ENCODE measurements at places on chromosomes 4 and X.

DNA sequence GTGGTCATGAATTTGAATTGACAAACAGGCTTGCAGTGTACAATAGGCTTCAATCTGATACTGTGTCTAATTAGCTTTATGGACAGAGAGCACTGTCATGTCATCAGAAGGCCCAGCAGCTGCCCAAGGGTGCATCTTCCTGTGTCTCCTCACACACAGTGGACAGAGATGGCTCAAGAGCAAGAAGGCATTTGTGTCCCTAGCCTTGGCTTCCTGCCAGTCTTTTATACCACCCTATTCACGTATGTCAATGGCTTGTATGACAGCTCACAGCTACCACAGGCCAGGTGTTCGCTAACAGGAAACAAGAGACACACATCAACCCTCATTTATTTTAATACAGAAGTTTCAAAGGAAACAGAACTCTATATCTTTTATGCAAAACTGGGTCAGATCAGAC is 874.0 kb upstream of the AGA start:
- DNase-seq = peak; percentile 71

GRCh38 chr4:2552806-2553205 is 16.4 kb downstream of the FAM193A start:
- no peak for DNase-seq

GRCh38 chrX:38150993-38151392 is 69.7 kb downstream of the SRPX start:
- DNase-seq = no peak

GRCh38 chr4:158769175-158769921 is 522 bp downstream of the FNIP2 start:
- DNase-seq = peak; percentile 31

- DNase-seq = no peak
Observed at GRCh38 chrX:68936608-68937007, 107.8 kb downstream of the EFNB1 start.

GRCh38 chr4:7266525-7267292 is 74.4 kb downstream of the SORCS2 start:
- DNase-seq = no peak

DNA sequence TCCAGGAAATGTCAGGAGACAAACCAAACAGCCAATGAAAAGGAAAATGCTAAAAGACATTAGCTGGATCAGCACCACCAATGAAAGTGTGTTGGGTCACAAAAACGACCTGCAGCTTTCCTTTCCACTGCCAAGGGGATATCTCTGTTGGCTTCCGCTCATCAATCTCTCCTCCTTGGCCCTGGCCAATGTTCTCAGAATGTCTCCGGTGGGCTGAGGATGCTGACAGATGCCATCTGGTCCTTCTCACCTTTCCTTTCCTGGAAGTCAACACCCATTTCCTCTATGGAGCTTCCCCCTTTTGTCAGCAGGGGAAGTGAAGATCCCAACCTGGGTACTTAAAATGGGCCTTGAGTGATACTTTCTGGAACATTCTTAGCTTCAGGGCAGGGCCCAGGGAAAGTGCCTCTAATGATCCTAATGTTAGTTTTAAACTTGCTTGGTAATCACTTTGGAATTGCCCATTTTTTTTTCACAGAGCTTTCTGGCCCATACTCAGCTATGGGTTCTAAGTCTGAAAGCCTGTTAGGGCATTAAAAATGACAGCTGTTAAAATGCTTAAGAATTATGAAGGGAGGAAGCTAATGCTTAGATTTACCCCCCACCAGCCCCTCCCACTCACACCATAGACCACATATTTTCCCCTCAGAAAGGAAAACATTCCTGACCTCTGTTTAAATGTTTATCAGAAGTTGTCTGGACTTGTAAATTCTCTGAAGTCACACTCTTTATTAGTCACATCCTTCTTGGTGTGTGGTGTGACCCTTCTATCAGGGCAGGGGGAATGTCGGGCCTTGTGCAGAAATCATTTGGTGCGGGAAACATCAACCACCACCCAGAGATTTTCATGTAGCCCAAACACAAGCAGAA is 29.2 kb downstream of the IGFBP7 start:
- no peak for DNase-seq

- peak; percentile 30 for DNase-seq
Observed at GRCh38 chr4:93827272-93827947, 1.1 kb upstream of the ATOH1 start.

DNA sequence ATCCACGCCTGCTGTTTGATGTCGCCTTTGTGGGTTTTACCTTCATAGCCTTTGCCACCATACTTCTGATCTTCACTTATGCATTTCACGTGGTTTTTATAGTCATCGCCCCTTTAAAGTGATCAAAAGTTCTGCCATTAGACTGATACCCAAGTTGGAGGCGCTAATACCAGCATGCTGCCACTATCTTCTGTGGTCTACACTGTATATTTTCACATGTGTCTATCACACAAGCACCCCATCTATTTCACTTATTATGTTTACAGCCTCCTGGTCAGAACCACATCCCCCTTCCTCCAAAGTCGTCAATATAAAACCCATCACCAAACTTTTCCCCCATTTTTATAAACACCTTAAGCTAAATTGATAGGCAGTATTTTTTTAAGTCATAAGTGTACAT is 8.2 kb downstream of the LYAR start:
- DNase-seq = no peak

DNA sequence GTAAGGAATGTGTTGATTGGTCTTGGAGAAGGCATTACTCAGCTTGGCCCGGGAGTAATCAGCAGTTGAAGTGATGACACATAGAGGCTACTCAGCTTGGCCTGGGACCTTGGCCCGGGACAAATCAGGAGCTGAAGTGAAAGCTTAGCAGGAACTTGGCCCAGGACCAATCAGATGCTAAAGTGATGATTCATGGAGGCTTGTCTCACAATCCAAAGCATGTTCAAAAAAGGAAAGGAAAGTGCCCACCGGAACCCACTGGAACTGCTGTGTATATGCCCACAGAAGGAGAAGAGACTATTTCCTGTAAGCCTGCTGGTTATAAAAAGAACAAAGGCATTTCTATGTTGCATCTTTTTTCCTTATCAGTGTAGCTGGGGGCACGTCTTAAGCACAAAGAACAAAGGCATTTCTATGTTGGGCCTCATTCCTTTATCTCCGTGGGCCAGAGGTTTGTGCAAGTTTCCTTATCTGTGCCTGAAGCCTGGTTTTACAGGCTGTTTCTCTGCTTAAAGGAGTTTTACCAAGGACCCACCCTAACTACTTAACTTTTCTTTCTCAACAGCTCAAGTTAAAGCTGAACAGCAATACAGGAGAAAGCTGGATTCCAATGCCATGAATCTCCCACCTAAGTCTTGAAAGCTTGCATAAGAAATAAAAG is 1176.7 kb downstream of the NLGN4X start:
- no peak for DNase-seq

DNA sequence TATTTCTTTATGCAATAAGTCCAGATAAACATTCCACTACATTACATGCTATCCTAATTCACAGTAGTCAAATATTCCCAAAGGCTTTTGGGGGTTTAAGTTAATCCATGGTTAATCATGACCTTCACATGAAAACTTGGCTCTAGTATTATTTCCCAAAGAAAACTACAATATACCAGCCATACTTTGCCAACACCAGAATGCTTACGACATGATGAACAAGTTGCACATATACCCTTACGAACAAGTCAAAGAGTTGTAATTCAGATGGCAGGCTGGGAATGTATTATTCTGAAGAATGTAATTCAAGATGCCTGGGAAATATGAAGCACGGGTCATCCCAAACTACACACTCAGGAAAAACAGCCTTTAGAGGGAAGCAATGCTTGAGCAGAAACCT is 499.6 kb downstream of the PPARGC1A start:
- no peak for DNase-seq

DNA sequence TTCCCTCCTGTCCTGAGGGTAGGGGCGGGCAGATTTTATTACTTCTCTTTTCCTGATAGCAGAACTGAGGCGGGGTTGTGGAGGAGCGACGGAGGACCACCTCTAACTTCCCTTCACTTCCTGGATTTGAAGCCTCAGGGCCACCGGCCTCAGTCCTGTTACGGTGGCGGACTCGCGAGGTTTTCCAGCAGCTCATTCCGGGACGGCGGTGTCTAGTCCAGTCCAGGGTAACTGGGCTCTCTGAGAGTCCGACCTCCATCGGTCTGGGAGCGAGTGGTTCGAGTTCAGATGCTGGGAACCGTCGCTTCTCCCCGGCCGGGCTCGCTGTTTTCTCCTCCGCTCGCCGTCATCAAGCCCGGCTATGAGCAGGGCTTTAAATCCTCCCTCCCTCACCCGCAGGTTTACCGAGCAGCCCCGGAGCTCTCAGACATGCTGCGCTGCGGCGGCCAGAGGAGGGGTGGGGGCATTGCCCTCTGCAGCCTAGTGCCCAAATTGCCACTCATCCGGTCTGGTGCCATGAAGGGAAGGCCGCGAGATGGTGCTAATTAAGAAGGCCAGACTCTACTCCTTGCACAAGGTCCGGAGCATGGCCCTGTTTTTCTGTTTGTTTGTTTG is 23.3 kb downstream of the HAND2 start:
- no peak for DNase-seq

GRCh38 chr4:150588316-150588715 is 6.4 kb downstream of the MAB21L2 start:
- no peak for DNase-seq

DNA sequence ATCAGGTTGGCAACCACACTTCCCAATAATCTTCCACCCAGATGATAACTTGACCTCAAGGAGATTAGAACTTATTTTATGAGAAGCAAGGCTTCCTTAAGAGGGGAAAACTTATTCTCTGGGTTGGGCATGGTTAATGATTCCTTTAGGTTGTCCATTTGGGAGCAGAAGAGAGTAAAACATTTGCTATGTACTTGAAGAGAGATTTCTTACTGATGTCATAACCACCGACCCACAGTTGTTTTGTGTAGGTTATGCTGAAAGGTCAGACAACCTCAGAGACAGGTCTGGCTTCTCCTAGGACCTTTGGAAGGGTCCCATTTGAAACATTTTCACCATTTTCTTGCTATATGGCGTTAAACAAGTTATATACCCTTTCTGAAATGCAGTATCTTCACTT is 56.1 kb downstream of the FAM114A1 start:
- no peak for DNase-seq

DNA sequence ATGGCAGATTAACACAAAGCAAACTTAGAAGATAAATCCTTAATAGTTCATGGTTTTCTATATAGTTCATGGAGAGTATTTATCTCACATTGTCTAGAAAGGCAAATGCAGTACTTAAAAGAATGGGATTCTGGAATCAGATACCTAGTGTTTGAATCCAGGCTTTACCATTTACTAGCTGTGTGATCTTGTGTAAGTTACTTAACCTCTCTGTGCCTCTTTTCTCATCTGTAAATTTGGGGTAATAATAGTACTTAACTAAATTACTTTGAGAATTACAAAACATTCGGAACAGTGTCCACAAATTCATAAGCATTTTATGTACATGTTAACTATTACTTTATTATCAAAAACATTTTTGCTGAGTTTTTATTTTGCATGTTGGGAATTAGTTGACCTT is 15.8 kb downstream of the MAGEB1 start:
- no peak for DNase-seq

DNA sequence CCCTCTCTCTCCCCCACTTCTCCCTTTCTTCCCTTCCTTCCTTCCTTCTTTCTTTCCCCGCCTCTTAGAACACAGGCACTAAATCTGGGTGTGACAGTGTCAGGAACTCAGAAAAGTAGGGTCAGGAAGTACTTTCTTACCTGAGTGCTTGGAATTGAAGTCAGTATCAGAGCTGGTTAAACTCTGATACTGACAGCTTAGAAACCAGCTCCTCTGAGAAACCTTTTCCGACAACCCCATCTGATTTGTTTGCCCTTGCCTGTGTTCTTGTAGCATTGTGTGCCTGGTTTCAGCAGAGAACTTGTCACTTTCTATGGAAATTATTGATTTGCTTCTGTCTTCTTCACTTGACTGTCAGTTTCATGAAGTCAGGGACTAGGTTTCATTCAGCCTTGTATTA is 113.9 kb downstream of the AASDH start:
- DNase-seq = no peak

- peak; percentile 59 for DNase-seq
Observed at GRCh38 chr4:176198316-176198903, 3.0 kb upstream of the SPATA4 start.

DNA sequence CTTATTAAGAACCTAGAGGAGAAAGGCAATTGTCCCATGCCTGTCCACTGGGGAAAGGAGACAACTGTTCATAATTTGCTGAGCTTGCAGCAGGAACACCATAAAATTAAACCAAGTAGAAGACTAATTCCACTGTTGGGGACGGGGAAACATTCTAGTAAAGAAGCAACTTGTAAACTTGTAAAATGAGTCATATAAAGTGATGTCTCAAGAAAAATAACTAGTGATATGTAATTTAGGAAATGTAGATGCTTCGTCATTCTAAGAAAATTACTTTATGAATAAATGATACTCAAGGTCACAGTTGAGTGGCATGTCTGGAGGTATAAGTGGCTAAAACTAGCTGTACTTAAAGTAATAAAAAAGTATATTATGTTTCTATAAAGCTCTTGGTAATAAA is 121.2 kb upstream of the MID1 start:
- no peak for DNase-seq

DNA sequence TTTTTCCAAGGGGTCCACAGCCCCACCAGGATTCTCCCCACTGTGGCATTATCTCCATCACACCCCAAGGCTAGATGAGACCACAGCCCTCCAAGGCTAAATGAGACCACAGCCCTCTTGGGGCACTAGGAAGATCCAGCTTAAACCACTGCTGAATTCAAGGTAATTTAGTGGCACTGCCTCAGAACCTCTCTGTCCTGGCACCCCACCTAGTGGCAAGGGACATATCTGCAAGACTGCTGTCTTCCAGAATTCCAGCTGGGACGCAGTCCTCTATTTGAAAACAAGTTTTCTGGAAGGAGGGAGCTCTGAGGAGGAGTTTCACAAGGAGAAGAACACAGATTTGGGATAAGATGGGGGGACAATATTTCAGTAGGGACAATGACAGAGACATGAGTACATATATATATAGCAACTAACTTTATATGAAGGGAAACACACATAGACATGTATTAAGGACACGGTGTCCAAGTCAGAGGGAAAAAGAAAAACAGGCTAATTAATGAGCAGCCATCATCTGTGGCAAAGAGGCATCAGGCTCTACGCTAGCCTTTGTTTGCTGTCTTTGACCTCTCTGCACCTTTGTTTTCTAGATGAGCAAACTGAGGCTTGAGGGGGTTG is 9.3 kb downstream of the CETN2 start:
- no peak for DNase-seq

DNA sequence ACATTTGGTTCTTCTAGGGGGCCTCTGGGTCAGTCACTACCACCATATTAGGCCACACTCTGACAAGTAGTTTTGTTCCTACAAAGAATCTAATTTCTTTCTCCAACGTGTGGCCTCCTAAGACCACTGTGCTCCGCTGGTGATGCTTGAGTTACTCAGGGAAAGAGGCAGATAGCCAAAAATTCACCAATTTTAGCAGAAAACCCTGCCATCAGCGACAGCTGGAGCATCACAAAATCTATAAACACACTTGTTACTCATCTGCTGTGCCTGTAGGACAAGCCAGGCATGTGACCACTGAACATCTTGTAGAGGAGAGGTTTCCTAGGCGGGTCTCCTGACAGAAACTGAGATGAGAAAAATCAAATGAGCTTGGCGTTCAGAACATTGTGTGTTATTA is 105.4 kb downstream of the SYNPO2 start:
- no peak for DNase-seq

- DNase-seq = no peak
Observed at GRCh38 chr4:113637363-113637762, 124.2 kb downstream of the CAMK2D start.

- DNase-seq = no peak
Observed at GRCh38 chrX:39144956-39145355, 343.7 kb downstream of the MID1IP1 start.

Data from NCI-H510A treated with DMSO at 0.1 percent for 48 hours (cell line).